Stimulated activated CD8-positive, alpha-beta memory T cell treated with anti-CD3 and anti-CD28 coated beads, Interleukin-4, amount 100 ng/mL, for 48 hours (primary cell): ENCODE measurements at places on chromosomes 16 and 17.

- DNase-seq, result no peak
Observed at GRCh38 chr16:48918520-48919258, 308.7 kb upstream of the N4BP1 start.

DNA sequence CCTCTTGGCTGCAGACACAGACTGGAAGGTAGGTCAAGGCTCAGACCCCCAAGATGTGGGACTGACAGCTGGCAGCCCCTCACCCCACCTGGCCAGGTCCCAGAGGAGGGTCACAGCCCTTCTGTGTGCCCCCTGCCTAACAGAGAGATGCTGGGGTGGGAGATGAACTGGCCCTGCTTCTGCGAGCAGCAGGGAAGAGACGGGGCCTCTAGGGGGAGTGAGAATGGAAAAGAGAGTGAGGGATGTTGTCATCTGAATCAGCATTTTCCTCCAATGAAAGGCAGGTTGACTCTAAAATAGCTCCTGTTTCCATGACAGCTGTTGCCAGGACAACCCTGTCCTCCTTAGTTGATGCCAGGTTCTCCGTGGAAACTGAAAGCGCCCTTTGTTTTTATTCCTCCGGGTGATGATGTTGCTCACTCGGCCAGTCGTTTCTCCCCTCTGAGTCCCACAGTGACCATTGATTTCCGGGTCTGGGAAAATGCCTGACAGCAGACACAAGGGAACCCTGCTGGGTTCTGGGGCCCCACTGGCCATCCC, 4.9 kb upstream of the NDRG4 start:
- DNase-seq, result peak; percentile 80

DNA sequence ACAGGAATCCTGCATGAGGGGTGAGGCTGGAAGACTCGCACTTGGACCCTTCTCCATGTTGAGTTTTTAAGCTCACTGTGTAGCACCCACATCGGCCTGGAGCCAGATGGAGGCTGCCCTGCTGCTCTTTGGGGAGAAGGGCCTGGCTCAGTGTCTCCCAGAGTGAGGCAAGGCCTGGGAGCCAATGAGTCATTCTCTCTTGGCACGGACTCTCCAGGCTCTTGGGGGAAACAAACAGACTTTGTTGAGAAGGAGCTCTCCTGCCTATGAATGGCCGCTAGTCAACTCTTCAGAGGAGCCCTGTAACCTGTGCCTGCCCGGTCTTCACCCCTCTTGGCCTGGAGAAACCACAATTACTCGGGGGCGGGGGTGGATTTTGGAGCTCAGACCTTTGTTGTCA, 50.8 kb upstream of the MAF start:
- no peak for DNase-seq

DNA sequence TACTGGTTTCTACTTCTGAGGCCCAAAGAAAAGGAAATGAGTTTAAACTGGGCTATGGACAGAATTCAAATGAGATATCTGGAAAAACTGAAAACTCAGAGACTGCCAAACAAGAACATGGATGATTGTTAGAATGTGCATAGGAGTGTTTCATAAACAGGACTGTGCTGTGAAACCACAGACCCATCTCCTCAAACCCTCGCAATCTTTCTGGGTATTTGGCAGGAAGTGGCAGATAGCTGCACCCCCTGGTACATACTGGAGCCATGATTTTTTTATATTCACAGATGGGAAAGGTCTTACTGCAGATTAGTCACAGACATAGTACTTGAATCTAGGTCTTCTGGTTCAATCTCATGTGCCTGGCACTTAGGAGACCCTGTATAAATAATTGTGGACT, 145.0 kb downstream of the CCDC182 start:
- peak; percentile 46 for DNase-seq

GRCh38 chr17:21201298-21201595, 12.7 kb downstream of the TMEM11 start:
- no peak for DNase-seq

- no peak for DNase-seq
Observed at GRCh38 chr16:13378151-13378550, 476.8 kb downstream of the SHISA9 start.

- no peak for DNase-seq
Observed at GRCh38 chr16:29757950-29758466, 12.2 kb upstream of the C16orf54 start.

- DNase-seq, result peak; percentile 80
Observed at GRCh38 chr16:2964475-2965336, 631 bp downstream of the KREMEN2 start.

GRCh38 chr17:38751144-38751807, 1.3 kb upstream of the PSMB3 start:
- DNase-seq, result no peak

GRCh38 chr17:27315322-27315721, 21.4 kb downstream of the WSB1 start:
- no peak for DNase-seq

- DNase-seq, result no peak
Observed at GRCh38 chr16:79480056-79480455, 120.5 kb downstream of the MAF start.

DNA sequence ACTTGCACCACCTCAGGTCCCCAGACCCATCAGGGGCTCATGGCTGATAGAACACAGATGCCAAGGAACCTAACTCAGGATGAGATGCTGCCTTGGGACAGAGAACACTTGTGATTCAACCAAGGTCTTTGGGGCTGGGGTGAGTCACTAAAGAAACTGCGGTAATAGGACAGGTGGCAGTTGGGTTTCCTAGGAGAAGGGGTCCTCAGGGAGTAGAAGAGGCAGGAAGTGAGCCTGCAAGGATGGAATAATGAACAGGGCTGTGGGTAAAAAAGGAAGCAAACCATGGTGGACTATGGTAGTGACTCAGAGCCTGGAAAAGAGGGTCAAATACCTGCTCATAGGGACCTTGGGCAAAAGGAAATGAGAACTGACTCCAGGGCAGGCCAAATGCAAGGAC, 6.5 kb upstream of the PNPO start:
- no peak for DNase-seq

- no peak for DNase-seq
Observed at GRCh38 chr16:31214708-31215286, 878 bp downstream of the TRIM72 start.

GRCh38 chr16:717450-718245, 2.7 kb downstream of the METRN start:
- no peak for DNase-seq

DNA sequence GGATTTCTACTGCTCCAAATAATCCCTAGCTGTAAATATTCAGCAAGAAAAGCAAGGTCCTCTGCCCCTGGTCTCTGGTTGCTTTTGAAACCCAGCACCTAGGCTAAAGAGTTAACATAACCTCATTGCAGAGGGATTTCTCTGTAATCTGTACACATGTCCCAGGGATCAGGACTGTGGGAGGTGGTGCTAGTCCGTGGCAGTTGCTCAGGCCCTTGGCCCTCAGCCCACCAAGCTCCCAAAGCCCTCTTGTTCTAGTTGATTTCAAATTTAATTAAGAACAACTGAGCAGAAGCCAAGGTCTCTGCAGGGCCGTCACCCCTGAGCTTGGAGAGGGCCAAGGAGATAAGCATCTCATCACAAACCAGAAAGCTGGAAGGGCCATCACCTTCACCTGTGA, 181.1 kb downstream of the SOX9 start:
- no peak for DNase-seq

GRCh38 chr16:83958137-83958845, 5.3 kb downstream of the OSGIN1 start:
- no peak for DNase-seq

GRCh38 chr17:57699751-57700219, 45.3 kb downstream of the CCDC182 start:
- DNase-seq, result no peak

DNA sequence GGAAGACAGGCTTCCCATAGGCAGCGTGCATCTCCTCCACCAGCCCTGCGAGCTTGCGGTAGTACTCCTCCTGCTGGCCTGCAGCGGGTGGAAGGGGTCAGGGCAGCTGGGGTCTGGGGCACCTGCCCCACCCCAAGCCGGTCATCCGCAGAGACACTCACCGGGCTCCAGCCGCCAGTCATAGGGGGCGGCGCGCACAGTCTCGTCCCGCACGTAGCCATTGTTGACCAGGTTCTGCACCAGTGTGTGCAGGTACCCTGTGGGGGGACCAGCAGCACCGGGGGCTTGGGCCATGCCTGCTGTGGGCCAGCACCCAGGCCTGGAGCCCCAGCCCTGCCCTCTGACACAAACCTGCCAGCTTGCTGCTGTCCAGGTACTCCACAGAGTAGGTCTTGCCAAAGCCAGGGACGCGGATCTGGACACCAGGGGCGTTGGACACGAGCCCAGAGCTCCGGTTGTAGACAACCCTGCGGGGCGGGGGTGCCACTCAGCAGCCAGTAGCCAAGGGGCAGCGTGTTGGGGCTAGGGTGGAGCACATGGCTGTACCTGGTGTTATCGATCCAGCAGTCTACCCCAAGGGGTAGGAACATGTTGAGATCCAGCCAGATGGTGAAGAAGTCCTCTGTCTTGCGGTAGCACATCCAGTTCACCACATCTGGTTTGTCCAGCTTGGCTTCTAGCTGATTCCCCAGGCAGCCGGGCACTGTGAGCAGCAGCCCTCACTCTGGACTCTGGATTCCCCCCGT, 1.2 kb downstream of the LCAT start:
- DNase-seq, result no peak

GRCh38 chr17:20275653-20276052, 191.7 kb downstream of the LGALS9B start:
- no peak for DNase-seq

DNA sequence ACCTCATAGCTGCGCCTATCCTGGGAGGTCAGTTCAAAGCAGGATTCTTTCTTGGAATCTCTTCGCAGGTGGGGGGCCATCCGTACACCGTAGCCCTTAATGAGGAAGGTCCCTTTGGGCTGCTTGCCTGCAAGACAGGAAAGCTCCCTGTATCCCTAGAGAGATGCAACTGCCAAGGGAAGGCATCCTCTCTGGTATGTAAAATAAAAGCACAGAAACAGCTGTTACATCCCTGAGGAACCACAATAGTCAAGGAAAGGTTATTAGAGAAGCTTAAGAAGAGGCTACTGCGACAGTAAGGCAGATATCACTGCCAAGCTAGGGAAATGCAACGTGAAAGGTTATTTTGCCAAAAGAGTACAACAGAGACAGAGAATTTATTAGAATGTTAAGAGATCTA, 77.2 kb downstream of the SNX11 start:
- DNase-seq, result no peak

DNA sequence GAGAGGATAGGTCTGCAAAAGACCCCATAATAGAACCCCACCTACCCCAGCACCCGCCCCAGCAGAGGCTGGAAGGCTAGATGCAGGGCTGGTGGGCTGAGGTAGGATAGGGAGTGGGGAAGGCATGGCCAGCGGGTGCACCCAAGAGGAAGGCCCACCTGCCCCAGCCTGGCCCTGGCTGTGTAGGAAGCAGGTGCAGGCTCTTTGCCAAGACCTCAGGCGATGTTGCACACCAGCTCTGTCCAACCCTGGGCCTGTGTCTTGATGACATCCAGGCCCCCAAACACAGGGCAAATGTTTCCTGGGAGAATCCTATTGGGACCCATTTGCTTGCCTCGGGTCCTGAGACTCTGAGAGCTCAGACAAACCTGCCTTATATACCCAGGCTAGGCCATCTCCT, 12.2 kb downstream of the UNC119 start:
- no peak for DNase-seq

DNA sequence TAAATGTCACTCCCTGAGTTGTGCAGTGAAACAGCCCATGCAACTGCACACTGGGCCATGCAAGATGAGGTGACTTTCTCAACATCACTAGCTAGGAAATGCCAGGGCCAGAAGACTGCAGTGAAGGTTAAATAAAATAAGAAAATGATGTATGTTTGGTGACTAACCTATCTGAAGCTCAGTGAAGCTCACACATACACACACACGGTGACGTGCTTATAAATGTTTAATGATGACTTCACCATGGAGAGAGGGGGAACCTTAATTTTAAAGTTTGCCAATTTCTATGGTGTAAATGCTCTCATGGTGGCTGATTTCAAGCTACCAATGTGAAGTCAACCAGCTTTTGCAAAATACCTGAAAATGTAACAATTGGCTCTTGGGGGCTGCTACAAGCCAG, 166.4 kb downstream of the MAF start:
- DNase-seq, result no peak

- DNase-seq, result no peak
Observed at GRCh38 chr16:17939723-17940122, 396.8 kb downstream of the NPIPA8 start.

DNA sequence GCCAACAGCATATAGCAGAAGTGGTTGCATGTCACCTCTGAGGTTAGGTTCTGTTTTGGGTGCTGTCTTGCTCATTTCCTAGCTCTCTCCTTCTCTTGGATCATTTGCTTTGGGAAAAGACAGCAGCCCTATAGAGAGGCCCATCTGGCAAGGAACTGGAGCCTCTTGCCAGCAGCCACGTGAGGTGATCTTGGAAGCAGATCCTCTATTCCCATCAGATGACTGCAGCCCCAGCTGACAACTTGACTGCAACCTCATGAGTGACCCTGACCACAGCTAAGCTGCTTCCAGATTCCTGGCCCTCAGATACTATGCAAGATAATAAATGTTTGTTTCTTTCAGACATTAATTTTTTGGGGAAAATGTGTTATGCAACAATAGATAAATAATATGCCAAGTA, 213.3 kb upstream of the HS3ST4 start:
- DNase-seq, result no peak

- DNase-seq, result no peak
Observed at GRCh38 chr17:76920364-76921139, 52.3 kb downstream of the MGAT5B start.

GRCh38 chr17:72406498-72406897, 285.7 kb downstream of the SOX9 start:
- DNase-seq, result no peak

GRCh38 chr16:18853694-18854093, 52.3 kb upstream of the ARL6IP1 start:
- no peak for DNase-seq

DNA sequence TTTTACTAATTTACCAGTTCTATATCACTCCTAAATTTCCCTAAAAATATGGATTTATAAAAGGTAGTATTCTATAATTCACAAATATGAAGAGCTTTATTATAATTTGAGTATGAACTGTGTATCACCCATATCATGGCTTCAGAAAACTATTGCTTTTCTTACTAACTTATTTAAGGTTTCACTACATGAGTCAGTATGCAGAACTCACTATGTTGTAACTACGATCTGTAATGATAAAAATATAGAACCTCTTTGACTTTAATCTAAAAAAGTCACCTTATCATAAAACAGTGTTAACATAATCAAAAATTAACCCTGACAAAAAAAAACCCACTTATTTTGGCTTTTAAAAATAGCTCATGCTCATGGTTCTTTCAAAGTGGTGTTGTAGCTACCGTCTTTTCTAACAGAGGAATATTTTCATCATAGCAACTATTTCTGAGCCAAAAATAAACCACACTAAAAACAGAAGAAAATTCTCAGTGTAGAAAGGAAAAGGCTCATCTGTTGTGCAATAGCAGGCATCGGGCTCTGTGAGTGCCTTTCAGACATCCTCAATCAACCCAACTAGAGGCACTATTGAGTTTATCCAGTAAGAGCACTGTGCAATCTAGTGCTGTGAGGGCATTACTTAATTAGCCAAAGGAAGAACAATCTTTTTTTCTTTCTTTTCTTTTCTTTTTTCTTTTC, 42.1 kb downstream of the ITGAM start:
- no peak for DNase-seq

- peak; percentile 26 for DNase-seq
Observed at GRCh38 chr17:31061678-31062077, 33.1 kb upstream of the NF1 start.

- DNase-seq, result peak; percentile 49
Observed at GRCh38 chr16:84190731-84191388, at the start of gene ADAD2. ADAD2 (plus strand) TSS chr16:84191157; CDS start chr16:84191231, 74 bp downstream.

GRCh38 chr17:33324736-33325135, 31.6 kb upstream of the ASIC2 start:
- DNase-seq, result no peak

GRCh38 chr16:53433509-53433908, 762 bp upstream of the RBL2 start:
- DNase-seq, result no peak
